Effector memory CD8-positive, alpha-beta T cell (primary cell): ENCODE measurements at places on chromosomes 12 and 14.
A peak's percentile ranks its signal among the peaks of the same experiment; 100 is the strongest.

DNA sequence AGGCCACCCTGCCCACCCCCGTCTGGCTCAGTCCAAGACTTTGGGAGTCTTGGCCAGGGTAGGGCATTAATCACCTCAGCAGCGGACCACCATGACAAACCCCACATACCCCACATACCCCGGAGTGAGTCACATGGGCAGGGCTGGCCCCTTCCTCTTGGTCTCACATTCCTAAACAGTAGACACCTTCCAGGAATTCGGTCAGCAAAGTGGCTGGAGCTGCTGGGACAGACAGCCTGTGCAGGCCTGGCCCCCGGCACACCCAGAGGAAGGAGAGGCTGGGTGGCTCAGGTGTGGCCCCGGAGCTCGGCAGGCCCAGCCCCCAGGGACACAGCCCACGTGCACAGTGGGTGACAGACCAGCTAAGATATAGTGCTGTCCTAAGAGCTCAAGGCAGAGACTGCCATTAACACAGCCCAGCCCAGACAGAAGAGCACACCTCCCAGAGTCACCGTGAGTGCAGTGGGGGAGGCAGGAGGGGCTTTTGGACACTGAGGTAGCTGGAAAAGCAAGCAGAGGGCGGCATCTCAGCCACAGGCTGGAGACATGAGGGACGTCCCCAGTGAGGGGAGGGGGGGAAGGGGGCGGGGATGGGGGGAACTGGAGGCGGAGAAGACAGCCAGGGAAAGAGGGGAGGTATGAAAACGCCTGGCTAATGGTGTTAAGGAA is 24.0 kb downstream of the CCDC85C start:
- DNase-seq: no peak

GRCh38 chr14:93019970-93020369 is 95.8 kb downstream of the ITPK1 start:
- no peak for DNase-seq

- DNase-seq: peak; percentile 71
These were observed 18.2 kb downstream of the BICDL1 start for GRCh38 chr12:120007272-120007671.

GRCh38 chr12:122412851-122413433 is 9.5 kb downstream of the CLIP1 start:
- DNase-seq: no peak

DNA sequence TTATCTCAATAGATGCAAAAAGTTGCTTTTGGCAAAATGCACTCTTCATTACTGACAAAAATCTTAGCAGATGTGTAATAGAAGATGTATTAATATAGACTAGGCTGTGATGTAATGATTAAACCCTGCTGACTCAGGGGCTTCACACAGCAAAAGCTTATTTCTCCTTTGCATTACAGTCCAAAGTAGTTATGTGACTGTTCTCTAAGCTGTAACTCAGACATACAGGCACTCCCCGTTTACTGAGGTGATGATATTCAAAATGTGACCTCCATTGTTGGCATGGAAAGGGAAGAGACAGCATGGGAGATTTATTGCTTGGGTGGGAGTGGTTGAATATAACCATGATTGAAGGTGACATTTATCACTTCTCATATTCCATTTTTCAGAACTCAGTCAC is 331.5 kb downstream of the SNAPC1 start:
- DNase-seq: no peak

GRCh38 chr14:26403760-26404159 is 194.1 kb downstream of the NOVA1 start:
- DNase-seq: no peak

DNA sequence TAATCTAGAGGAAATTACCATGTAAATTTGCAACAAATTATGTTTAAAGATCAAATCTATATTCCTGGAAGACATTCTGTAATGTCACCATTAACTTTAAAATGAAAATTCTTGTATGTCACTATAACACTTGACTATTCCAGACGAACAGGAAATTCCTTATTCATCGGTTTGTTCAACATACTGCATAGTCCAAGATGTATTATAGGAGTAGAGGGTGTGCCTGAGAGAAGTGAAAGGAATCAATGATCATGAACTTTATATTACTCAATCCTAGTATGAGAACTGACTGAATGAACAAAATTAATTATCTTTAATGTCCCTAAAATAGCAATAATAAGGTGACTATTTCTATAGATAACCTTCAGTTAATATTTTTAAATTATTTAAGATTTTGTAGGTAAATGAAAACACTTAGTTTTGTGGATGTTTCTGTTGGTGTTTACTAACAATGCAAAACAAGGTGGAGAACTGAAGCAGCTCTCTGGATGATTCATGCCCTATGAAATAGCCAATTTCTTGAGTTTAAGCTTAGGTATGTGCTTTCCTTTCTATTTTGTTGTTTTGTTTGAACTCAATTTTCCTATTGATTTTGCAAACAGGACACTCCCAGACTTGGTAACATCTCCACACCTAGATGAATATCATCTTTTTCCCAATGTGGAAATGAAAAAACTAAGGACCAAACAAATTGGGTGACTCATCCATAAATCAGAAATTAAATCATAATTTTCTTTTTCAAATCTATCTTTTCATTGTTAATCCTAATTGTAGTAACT is 18.2 kb upstream of the ITPR2 start:
- DNase-seq: no peak

DNA sequence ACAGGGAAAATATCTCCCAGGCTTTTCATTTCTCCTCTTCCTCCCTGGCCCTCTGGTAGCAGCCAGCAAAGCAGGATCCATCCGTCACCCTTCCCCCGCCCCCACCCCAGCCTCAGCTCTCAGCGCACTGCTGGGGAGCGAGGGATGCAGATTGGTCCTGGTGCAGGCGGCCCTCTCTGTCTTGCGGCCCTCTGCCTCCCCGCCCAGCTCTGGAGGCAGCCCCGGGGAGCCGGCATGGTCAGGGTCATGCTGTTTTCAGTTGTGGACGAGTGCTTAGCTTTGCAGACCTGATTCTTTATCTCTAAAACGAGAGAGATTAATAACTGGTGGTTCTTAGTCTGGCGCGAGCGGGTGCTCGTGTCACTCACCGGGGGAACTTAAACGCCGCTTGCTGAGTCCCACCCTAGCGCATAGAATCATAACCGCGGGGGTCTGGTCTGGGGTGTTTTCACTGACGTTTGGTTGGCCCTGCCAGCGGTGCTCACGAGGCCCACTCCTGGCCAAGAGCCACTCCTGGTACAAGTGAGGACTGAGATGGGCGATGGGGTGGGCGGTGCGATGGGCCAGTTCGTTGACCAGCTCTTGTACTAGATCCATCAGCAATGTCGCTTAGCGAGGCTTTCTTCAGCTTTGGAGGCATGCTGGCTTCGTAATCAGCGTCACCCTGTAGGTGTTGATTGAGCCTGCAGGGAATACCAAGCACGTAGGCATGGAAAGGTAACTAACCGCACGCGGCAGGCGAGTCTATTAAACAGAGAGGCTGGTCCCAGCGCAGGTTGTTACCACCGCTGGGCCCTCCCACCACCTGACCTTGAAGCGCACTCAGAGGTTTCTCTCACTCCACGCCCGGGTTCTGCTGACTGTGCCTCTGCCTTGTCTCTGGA is 95.2 kb downstream of the TSPAN9 start:
- DNase-seq: no peak

- DNase-seq: no peak
These were observed 70.4 kb downstream of the RCOR1 start for GRCh38 chr14:102662636-102663430.

DNA sequence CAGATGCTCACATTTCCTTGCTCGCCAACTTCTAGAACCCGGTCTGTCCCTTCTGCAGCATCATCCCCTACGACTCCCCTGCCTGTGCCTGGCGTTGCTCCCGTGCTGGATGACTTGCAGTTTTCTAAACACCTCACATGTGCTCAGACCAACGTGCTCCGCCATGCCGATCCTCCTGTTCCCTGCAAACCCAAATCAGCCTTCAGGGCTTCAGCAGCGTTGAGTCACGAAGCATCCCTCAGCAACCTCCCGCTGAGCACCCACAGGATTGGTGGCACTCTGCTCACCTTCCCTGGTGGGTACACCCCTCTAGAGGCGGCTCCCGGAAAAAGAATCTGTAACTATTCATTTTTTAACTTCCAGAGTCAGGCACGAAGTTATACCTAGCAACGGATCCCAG is 2.8 kb upstream of the PIWIL1 start:
- no peak for DNase-seq

DNA sequence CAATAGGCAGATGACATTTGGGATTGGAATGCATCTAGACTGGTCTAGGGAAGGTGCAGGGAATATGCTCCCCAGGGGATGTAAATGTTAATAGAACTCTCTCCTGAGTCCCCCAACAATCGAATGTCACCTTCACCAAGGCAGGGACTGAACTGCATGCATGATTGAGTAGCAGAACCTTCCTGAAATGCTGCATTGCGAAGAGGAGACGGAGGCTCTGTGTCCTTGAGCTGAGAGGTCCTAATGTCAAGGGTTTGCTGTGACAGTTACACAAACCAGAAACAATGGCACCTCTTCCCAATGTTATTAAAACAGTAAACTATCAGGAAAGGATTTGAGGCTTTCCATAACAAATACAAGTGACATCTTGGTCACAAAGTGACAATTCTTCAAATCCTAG is 117.5 kb upstream of the SFSWAP start:
- DNase-seq: no peak

DNA sequence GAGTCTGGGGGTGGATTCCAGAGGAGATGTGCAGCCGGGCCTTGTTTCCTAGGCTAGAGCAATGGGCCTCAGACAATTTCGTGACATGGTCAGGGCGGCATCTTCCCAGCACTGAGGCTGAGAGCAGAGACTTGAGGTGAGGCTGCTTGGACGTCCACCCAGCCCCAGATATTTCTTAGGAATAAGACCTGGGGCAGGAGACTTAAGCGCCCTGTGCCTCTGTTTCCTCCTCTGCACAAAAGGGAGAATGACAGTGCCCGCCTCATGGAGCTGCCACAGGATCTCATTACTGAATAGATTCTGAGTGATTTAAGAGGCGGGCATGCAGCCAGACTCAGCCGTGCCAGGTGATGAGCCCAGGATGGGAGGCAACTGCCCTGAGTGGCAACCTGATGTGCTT is 297.9 kb upstream of the SFSWAP start:
- no peak for DNase-seq

- DNase-seq: no peak
These were observed 89.2 kb downstream of the PUS7L start for GRCh38 chr12:43669373-43669772.

DNA sequence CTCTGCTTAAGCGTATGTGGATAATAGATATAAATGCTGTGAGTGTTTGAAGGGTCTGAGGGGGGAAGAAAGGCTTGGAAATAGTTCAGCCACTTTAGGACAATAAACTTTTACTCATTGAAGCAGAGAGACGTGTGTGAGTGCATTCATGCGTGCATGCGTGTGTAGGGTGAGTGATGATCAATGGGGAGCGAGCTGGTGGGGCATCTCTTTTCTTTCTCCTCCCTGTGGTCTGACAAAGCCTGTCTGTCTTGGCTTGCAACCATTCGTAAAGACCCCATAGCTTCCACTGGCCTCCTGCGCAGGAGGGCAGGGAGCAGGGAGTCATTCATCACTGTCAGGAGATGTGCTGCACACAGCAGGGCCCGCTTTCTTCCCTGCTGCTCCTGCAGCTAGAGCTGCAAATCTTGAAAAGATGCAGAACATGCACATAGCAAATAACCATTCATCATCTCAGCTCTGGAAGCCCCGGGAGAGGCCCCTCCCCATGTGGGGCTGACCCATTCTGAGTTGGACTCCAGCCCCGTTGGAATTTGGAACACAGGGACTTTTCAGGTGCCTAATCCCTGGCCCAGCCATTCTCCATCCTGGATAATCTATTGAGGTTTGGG is 223.2 kb downstream of the PPM1H start:
- no peak for DNase-seq

DNA sequence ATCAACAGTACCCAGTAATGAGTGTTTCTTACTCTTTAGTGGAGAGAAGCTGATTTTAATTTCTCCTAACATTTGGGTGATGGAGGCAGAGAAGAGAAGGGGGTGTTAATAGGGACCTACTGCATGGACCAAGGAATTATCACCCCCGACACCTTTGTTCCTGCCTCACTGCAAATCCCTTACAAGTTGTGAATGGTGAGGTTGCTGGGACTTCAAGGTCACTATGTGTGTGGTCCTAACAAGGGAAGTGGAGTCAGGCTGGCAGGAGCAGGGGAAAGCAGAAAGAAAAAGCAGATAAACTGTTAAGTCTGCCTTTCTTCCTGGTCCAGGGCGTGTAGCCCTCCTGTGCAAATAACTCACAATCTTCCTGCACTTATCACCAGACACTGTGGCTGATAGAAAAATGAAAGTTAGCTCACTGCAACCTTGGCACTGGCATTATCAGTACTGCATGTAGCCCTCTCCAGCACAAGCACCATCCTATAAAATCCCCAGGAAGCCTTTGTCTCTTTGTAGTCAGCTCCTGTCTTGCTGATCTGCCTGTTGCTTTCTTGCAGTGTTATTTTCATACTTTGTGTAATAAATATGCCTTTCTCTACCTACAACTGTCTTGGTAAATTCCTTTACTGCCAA is 112.3 kb upstream of the DNM1L start:
- no peak for DNase-seq

DNA sequence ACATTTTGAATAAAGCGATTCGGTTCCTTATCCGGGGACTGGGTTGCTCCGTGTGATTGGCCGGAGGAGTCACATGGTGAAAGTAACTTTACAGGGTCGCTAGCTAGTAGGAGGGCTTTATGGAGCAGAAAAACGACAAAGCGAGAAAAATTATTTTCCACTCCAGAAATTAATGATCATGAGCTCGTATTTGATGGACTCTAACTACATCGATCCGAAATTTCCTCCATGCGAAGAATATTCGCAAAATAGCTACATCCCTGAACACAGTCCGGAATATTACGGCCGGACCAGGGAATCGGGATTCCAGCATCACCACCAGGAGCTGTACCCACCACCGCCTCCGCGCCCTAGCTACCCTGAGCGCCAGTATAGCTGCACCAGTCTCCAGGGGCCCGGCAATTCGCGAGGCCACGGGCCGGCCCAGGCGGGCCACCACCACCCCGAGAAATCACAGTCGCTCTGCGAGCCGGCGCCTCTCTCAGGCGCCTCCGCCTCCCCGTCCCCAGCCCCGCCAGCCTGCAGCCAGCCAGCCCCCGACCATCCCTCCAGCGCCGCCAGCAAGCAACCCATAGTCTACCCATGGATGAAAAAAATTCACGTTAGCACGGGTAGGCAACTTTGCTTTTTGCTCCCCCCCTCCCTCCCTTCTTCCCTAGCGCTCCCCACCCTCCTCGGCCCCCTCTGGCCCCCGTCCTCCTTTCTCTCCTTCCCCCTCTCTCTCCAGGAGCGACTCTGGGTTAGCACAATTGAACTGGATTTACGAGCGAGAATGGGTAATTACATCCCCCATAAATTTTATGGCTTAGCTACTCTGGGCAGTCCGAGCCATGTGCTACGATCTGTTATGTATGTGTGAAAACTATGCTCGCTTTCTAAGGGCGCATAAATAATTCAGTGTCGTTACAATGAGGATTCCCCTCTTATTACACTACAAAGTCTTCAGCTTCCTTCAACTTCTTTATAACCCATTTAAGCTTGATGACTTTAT is at the start of gene HOXC4:
TSS of gene HOXC4 (plus strand) at position 85 of the 991 bp plus-strand sequence. CDS start at position 173, 88 bp downstream.
- DNase-seq: no peak
